IMR-90 (cell line): ENCODE measurements at places on chromosomes 16 and 17. TPM values are rescaled to one million over a fixed set of nuclear protein-coding genes. Genes with fewer than 3 reads are reported as not detected.

- DNase-seq = no peak
Observed at GRCh38 chr16:25317732-25318316, 60.2 kb upstream of the ZKSCAN2 start.

GRCh38 chr17:48433896-48434295 is 3.9 kb upstream of the SKAP1 start:
- DNase-seq = no peak

DNA sequence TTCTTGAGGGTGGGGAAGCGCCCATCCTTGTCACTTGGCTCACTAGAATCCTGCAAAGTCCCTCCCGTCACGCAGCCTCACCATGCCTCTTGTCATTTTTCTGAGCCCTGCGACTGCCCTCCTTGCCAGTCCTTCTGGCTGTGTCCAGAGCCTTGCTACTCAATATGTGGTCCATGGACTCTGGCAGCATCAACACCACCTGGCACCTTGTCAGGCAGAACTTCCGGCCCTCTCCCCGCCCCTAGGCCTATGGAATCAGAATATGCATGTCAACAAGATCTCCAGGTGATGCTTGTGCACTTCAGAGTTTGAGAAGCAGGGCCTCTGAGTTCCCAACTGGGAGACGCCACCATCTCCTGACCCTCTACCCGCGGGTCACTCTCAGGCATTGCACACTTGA is 12.1 kb downstream of the PIMREG start:
- DNase-seq = no peak

DNA sequence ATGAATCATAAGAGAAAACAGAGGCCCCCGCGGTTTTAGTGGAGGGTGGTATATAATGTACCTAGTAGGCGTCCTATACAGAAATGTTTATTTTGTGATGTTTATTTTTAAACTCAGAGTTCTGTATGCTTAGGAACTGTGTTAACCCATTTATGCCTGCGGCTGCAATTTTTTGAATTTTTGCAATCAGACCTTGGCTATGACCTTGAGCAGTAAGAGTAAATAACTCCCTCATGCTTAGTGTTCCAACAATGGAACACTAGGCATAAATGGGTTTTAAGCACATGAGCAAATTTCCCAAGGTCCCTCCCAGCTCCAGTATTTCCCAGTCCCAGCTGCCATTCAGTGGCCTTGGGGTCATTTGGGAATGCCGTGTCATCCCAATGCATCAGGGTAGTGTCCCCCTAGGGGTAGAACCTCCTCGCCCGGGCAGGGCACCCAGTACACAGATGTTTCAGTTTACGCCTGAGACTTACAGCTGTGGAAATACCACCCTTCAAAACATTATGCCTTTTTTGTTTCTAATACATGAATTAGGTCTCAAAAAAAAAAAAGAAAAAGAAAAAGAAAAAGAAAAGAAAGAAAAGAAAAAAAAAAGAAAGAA is 605.8 kb upstream of the CDH11 start:
- DNase-seq = no peak

DNA sequence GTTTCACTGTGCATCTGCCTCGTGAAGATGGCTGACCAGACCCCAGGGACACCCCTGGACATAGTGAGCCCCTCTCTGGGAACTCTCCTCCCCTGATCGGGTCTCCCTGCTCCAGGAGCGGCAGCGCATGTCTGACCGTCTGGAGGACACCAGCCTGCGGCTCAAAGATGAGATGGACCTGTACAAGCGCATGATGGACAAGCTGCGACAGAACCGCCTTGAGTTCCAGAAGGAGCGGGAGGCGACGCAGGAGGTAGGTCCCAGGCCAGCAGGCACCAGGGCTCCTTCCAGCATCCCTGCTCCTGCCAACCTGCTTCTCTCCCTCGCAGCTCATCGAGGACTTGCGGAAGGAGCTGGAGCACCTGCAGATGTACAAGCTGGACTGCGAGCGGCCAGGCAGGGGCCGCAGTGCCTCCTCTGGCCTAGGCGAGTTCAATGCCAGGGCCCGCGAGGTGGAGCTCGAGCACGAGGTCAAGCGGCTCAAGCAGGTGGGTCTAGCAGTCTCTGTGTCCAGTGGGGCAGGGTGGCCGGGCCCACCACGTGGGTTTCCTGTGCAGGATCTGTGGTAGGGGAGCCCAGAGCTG is 136.9 kb downstream of the RAB11FIP4 start:
- no peak for DNase-seq

DNA sequence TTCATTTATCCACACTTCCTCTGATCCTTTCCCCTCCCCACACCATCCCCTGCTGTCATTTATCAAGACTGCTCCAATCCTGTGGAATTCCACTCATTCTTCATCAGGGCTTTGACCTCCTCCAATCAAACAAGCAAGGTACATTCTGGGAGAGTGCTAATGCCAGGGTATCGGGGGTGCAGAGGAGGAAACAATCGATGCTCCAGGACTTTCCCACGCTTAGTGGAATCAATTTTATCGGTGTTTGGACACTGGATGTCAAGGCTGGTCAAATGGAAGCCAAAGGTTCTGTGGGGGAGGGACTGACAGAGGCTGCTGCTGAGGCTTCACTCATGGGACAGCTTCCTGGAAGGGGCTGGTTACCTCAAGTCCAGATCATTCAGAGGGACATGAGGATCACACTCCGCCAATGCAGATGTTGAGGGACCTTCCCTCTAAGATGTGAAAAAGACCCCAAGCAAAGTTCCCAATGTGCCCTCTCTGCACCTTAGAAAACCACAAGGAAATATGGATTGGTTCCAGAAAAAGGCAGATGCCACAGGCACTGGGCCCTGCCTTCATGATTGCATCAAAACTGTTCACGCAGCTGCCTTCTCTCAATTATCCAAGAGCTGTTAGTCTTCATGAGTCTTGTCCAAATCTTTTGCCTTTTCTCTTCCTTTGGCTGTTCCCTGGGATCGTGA is 44.7 kb upstream of the SOX9 start:
- no peak for DNase-seq

DNA sequence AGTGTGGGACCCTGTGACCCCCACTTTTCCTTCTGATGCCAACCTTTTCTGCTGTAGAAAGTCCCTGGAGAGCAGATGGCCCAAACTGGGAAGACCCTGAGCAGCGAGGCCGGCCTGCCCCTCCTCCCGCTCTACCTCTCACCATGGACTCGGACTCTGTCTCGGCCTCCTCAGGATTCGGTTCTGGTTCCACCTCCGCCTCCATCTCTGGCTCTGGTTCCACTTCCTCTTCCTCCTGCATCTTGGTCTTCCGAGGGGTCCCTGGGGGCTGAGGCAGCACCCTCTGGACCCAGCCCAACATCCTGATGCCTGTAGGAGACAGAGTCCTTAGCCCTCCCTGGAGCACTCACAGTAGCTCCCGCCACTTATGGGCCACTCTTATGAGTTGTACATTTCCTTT is 3.9 kb downstream of the CNGB1 start:
- DNase-seq = no peak

DNA sequence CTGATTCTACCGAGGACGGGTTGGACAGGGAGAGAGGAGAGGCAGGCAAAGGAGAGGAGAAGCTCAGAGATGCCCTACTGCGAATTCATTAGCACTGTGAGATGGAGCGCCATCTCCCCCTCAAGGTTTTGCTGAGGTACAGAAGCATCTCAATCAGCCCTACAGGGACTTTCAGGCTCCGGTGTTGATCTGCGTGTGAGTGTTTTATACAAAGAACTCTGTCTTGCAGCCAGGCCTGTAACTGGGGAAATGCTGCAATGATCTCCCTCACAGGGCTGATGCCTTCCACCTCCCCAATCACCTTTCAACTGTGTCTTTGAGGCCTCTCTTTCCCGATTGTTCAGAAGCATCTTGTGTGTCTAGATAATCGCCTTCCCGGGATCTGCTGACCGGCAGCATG is 74.8 kb downstream of the IRX6 start:
- DNase-seq = no peak

DNA sequence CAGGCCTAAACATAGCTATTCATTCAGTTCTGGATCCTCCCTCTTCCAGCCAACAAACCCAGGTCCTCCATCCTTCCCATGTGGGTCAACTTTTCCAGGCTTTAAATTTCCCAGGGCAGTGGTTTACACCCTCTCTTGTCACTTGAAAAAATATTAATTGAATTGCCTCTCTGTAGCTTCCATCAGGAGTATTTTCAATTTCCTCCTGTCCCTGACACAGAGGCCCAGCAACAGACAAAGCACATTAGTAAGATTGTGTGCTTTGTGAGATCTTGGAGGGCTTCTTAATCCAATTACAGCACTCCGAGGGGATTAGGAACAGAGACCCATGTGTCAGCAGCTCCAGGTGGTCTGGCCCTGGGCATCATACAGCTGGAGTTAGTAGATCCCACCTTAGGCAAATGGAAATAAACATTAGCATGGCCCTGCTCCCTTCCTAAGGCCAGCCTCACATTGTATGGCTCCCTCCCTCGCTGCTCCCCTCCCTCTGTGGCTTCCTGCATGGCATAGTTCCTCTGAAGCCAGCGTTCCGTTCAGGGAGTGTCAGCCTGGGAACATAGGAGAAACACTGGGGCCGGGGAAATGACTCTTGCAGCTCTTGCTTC is 132.7 kb upstream of the HSBP1 start:
- DNase-seq = peak; percentile 7

GRCh38 chr17:5027916-5028315 is 7.3 kb downstream of the SLC52A1 start:
- no peak for DNase-seq

- no peak for DNase-seq
Observed at GRCh38 chr17:47914306-47914948, 18.4 kb downstream of the SP2 start.

DNA sequence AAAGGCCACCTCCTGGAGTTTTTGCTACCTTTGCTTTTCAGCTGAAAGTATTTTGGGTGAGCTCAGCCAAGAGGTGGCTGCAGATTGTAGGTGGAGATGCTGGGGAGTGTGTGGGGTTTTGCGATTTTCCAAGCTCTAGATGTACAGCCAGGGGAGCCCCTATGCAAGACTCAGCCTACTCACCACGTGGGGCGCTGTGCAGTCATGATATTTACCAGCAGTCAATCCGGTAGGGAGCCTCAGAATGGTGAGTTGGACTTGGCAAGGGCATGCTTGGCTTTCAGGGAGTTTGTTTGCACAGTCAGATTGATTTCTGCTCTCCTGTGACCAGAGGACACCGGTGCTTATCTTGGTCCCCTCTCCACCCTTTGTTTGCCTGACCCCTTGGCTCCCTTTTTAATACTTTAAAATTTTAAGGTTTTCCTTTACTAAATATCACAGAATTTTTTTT is 175.3 kb downstream of the UTP18 start:
- peak; percentile 4 for DNase-seq

DNA sequence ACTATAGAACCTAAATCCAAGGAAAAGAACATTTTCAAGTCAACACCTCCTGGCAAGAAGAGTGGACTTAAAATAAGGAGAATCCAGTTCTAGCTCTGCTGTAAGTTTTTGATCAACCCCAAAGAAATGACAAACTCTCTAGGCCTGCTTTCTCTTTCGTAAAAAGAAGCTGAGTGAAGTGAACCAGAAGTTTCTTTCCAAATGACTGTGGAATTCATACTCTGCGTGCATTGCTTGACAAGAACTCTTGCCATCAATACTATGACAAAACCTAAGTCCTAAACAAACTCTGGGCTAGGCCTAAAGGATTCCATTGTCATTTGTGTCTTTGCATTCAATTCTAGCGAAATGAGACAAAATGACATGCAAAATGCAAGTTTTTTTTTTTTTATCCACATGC is 187.5 kb upstream of the SOX9 start:
- no peak for DNase-seq

DNA sequence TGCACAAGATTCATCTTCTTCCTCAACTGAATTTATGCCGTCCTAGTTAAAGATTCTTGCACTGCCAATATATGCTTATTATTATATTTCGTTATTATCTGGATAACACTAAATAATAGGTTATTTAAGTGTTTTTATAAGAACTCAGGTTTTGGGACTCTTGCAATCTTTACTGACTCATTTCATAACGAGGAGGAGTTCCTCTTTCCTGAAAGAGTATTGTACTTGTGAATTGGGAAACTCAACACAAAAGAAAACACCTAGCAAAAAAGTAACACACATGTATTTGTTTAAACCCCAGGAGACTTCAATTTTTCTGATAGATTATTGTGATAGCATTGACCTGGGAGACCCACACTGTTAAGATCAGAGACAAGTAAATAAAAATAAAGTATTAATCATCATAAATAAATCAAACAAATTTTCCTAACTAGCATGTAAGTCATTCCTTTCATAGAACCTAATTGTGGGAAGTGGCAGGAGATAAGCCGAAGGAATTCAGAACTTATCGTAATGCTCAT is 505.8 kb downstream of the KCNJ2 start:
- no peak for DNase-seq

GRCh38 chr17:30249460-30249859 is 14.0 kb upstream of the SLC6A4 start:
- DNase-seq = peak; percentile 46

DNA sequence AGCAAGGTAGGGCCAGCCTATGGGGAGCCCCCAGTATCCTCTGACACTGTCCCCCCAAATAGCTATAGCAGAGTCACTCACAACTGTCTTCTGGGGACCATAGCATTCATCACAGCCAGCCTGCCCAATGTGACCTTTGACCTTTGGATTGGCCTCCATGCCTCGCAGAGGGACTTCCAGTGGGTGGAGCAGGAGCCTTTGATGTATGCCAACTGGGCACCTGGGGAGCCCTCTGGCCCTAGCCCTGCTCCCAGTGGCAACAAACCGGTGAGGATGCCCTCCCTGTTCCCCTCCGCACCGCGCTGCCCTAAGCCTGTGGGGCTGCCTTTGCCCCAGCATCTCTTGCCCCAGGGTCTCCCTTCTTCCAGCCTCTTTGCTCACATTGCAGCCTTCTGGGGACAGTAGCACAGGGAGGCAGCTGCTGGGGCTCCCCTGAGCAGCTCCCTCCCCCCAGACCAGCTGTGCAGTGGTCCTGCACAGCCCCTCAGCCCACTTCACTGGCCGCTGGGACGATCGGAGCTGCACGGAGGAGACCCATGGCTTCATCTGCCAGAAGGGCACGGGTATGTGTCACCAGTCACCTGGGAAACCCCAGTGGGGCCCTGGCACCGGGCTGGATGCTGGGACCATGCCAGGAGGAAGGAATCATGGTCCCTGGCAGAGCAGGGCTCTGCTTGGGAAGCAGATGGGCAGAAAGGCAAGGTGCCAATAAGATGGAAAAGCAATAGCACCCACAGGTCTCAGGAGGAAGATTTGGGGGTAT is 61.1 kb downstream of the MRC2 start:
- DNase-seq = no peak

GRCh38 chr17:29588562-29589411 is 661 bp downstream of the GIT1 start:
- peak; percentile 29 for DNase-seq

- no peak for DNase-seq
Observed at GRCh38 chr17:3865176-3865575, 19.1 kb upstream of the NCBP3 start.

Gene HEATR9
- not detected in 2 replicates for total RNA-seq

Gene CD300H
- not detected in 2 replicates for total RNA-seq

Gene DUSP3
- total RNA-seq = 40.9 and 42.5 TPM in 2 replicates

Gene SLC4A1
- total RNA-seq = not detected in 2 replicates

Gene CUEDC1
- total RNA-seq = 4.1 and 4.2 TPM in 2 replicates

Gene PLXDC1
- under 0.01 and 0.28 TPM in 2 replicates for total RNA-seq

Gene AATK
- under 0.01 TPM in 1 of 2 replicates, not detected in the other for total RNA-seq

Gene KRT31
- total RNA-seq = not detected in 2 replicates
